Anterior cingulate cortex (tissue), 58 donors: ENCODE measurements at places on chromosomes 12 and 14.

DNA sequence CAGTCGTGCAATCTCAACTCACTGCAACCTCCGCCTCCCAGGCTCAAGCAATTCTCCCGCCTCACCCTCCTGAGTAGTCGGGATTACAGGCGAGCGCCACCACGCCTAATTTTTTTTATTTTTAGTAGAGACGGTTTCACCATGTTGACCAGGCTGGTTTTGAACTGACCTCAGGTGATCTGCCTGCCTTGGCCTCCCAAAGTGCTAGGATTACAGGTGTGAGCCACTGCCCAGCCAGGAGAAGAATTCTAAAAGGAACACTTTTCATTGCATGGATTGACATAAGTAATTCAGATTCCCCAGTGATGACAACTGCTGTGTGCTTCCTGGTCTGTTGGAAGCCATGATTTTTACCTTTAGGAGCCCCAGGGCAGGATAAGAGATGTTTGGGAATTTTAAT, 22.1 kb downstream of the DMAC2L start:
- DNase-seq = no peak

GRCh38 chr12:15650399-15651128, 138.6 kb downstream of the EPS8 start:
- no peak for DNase-seq

DNA sequence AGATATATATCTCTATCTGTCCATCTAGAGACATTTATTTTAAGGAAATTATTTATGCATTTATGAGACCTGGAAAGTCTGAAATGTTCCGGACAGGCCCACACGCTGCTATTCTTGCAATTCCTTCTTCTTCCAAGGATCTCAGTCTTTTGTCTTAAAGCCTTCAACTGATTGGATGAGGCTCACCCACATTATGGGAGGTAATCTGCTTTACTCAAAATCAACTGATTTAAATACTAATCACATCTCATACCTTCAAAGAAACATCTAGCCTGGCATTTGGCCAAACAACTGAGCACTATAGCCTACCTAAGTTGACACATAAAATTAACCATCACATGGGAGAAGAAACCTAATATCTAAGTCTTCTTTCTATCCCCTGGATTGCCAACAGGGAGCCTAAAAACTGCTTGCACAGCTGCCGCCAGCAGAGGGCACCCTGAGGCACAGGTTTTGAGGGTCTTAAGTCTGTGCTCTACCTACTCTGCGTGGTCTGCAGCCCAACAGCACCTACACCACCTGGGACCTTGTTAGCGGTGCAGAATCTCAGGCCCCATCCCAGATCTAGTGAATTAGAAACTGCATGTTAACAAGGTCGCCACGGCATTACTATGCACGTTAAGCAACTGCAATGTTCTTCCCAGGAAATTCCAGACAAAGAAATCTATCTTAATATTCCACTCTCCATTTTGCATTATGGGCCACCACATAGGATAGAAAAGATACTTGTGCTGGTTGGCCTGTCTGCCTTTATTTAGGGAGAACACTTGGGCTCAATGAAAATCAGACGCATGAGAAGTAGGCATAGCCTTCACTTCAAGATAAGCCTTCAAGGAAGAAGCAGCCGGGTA, 249.7 kb downstream of the FOXG1 start:
- no peak for DNase-seq

DNA sequence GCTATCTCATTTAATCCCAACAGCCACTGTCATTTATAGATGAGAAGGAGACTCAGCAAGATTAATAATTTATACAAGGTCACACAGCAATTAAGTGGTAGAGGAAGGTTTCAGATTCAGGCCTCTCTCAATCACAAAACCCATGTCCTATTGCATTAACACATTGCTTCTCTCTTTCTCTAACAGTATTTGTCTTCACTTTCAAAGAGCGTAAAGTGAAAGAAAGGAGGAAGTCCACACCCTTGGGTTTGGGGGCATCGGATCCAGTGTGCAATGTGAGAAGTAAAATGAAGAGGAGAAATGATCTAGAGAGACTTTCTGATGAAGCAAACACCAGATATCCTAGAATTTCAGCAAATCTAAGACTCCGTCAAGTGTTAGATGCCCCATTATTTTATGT, 7.0 kb upstream of the VRK1 start:
- no peak for DNase-seq

DNA sequence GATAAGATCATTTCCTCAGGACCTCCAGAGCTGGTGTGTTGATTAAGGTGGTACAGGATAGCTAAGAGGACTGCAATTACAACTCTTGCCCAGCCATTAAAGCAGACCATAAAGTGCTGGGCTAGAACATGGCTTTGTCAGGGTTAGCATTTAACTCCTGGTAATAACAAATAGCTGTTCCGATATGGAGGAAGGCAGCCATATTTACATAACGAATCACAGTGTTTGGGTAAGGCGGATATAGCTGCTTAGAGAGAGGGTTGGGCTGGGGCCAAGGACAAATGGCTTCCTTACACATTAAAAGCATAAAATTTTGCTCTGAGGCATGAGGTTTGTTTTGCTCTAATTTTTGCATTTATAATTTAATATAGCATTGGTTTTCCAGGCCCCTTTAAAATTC, 297.7 kb upstream of the DDHD1 start:
- DNase-seq = no peak

DNA sequence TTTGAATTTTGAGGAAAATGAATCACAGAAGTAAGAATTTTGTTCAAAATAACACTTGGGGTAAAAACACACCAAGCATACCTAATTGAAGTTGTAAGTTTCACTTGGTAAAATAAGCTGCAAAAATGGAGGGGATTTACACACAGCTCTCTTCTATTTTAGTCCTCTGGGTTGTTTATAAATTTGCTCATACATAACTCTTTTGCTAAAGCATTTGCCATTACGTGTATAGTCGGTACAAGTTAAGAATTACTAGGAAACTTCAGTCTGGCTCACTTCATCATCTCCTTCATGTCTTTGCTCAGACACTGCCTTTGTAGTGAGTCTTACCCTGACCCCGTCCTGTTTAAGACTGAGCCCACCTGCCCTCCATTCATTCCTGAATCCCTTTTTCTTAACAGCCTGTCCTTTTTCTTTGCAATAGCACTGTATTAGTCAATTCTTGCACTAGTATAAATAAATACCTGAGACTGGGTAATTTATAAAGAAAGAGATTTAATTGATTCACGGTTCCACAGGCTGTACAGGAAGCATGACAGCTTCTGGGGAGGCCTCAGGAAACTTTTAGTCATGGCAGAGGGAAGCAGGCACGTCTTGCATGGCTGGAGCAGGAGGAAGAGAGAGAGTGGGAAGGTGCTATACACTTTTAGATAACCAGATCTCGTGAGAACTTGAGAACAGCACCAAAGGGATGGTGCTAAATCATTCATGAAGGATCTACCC, 451.1 kb downstream of the PCNX1 start:
- DNase-seq = no peak

DNA sequence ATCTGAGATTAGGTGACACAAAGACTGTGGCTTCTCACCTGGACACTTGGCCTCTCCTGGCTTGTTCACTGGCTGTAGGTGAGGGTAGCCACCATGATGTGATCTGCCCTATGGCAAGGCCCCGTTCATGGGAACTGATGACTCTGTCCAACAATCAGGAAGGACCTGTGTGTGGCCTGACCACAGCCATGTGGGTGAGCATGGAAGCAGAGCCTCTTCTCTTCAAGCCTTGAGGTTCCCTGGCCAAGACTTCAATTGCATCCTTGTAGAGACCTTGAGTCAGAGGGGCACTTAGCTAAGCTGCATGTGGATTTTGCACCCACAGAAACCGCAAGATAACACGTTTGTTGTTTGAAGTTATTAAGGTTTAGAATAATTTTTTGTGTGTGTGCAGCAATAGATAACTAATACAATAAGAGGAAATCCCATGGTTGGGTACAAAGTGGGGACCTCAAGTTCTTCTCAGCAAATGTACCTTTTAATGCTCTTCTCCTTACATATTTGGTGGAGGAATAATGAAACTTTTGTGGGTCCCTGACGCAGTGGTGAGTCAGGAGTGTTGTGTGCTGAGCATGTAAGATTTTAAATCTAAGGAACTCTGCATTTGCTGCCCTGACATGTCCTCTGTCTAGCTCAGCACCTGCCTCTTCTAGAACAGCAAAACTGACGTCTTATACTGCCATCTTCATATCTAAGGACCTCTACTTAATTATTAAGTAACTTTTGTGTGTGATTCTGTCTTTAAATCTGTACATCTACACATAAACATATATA, 27.5 kb upstream of the PLEKHG7 start:
- DNase-seq = no peak

DNA sequence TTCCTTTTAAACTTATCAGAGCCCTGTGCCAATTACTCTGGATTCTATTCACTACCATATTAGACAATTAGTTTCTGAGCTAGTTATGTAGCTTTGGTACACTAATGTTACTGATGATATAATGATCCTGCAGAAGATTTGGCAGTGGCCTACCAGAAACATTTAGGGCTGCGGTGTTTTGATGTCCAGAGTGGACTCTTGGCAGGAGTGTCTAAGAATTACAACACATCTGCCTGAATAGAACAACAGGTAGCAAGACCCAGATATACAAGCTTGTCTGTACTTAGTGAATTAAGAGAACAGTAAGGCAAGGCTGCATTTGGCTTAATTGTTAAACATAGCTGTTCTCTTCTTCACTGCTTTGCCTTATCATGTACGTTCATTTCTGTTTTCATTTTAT, 691.6 kb upstream of the FBXO33 start:
- DNase-seq = no peak

DNA sequence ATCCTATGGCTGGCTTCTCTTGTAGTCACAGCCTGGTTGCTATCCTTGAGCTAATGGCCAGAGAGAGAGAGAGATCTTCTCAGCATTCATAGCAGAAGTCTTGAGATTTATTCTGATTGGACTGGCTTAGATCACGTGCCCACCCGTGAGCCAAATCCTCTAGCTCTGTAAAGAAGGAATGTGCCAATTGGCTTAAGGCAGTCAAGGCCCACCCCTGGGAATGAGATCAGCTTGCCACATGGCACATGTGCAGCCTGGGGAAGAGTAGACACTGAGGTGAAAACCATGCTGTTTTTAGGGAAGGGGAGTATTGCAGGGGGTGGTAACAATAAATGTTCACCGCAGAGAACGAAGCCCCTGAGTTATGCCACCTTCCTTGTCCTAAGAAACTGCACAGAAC, 36.3 kb downstream of the PLEKHG7 start:
- no peak for DNase-seq

GRCh38 chr12:46744283-46744682, 81.5 kb downstream of the SLC38A4 start:
- DNase-seq = no peak

DNA sequence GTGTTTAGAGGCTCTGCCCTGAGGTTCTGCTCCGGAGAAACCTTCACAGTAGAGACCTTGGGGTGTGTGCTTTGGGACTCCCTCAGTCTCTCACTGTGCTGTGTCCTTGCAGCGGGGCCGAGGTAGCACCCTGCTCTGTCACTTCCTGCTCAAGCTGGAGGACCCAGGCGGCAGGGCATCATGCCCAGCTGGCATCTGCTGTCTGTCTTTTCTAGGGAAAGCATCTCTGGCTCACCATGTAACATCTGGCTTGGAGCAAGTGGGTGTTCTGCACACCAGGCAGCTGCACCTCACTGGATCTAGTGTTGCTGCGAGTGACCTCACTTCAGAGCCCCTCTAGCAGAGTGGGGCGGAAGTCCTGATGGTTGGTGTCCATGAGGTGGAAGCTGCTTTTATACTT, 124.5 kb downstream of the ESRRB start:
- no peak for DNase-seq

DNA sequence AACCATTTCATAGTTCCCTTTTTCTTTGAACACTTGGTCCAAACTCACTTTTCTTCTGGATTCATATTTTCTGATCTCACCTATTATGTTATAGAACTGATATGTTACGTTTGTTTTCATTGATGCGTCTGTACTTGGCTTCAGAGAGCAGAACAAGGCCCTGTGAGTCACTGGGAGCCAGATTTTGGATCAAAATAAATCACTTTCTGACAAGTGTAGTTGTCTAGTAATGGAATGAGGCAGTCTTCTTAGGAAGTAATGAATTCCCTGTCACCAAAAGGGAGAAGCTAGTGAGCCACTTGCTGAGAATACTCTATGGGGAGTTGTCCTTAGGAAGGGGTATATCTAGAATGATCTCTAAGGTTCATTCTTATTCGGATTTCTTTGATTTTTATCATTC, 10.2 kb downstream of the BICD1 start:
- no peak for DNase-seq

DNA sequence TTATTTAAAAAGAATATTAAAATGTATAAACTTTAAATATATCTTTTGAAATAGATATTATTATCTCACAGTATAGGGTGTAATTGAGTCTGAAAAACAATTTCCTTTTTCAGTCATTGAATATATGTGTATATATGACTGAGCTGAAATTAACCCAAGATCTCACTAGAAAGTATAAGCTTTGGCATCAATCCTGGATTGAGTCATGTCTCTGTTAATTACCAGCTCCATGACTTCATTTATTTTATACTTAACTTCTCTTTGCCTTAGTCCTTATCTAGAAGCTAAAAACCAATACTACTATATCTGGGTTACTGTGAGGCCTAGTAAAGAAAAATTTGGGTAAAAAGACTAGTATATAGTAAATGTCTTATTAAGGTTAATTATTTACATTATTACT, 1020.3 kb downstream of the LRFN5 start:
- no peak for DNase-seq

GRCh38 chr12:132118876-132119275, 25.2 kb downstream of the DDX51 start:
- no peak for DNase-seq

GRCh38 chr14:70782361-70782760, 27.0 kb downstream of the MAP3K9 start:
- no peak for DNase-seq

- DNase-seq = no peak
Measured at GRCh38 chr12:64819816-64820402, 4.5 kb upstream of the TBC1D30 start.

DNA sequence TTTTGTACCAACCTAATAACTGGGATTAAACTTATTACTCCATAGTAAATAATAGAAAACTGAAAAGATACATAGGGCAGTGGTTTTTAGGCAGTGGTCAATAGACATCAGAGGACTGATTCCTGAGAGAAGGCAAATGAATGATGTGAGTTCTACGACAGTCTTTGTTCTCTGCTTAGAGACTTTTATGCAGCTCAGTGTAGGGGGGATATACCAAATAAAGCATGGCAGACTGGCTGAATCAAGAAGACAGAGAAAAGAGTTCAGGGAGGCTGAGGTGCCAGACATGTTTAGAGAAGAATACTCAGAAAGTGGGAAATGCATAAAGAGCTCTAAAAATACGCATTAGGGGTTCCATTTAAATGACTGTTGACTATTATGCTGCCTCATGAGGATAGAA, 320.8 kb upstream of the FAR2 start:
- DNase-seq = no peak

GRCh38 chr12:42299392-42300308, 26.2 kb downstream of the ZCRB1 start:
- DNase-seq = no peak

DNA sequence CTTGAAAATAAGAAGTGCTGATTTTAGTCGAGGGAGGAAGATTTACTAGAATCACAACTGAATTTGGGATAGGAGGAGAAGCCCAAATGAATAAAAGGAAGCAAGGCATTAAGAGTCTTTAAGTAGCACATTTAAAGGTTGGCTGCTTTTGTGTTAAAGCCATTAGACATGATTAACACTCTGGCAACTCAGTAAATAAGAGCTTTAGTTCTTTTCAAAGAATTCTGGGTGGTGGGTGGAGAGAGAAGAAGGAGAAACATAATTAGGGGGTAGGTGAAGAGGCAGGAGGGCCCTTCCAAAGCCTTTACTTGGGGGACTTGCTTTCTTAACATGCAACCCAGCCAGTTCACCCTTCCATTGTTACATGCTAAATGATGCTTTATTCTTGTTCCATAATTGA, 284.6 kb upstream of the SEL1L start:
- DNase-seq = no peak
